Stimulated activated CD4-positive, alpha-beta T cell treated with anti-CD3 and anti-CD28 coated beads, Interleukin-4, amount 100 ng/mL, for 4 hours (primary cell): ENCODE measurements at places on chromosomes 4 and X.

DNA sequence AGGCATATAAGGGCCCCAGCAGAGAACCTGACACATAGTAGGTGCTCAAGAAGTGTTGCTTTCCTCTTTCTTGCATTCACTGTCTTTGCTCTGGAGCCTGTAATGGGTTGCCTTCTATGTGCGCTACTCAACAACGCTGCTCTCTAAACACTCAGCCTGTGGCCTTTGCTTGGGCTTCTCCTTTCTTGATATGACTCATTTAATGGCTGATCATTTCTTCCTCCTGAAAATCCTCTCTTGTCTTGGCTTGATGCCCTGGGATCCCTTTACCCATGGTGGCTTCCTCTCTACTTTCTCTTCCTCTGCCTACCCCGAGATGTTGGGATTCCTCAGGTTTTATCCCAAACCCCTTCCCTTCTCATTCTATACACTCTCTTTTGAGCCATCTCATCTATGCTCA lies 19.9 kb upstream of the PJA1 start:
- no peak for DNase-seq

DNA sequence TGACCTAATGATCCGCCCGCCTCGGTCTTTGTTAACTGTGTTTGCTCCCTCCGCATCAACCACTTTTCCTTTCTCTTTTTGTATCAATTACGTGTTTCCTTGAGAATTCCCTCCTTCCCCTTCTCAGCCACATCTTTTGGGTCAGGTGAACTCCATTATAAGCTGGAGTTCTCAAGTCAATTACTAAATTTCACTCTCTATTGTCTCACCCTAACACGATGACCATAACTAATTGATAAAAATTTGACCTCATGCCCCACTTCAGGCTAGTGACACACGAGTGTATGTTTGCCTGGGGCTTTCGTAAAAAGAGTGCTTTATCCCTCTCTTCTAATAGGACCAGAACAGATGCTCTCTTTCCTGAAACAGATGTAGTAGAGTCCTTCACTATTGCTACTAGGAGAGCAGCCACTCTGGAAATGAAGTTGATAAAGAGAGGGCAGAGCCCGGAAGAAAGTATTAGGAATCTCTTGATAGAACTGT lies 403.6 kb upstream of the ANXA10 start:
- DNase-seq: no peak

DNA sequence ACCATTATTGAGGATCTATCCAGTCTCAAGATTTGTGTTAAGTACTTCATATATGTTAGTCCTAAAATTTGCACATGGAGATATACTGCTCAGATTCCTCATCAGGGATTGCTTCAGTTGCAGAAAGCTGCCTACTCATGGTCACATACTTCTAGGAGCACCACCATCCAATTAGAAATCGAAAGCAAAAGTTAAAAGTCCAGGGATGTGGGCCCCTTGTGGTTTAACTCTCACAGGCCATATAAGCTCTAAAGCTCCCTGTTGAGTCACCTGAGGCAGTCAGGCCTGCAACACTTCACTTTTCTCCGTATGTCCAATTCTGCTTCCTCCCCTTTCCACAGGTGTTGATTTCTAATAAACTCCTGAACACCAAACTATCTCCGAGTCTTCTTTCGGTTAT lies 84.2 kb downstream of the CNOT6L start:
- DNase-seq: peak; percentile 34

DNA sequence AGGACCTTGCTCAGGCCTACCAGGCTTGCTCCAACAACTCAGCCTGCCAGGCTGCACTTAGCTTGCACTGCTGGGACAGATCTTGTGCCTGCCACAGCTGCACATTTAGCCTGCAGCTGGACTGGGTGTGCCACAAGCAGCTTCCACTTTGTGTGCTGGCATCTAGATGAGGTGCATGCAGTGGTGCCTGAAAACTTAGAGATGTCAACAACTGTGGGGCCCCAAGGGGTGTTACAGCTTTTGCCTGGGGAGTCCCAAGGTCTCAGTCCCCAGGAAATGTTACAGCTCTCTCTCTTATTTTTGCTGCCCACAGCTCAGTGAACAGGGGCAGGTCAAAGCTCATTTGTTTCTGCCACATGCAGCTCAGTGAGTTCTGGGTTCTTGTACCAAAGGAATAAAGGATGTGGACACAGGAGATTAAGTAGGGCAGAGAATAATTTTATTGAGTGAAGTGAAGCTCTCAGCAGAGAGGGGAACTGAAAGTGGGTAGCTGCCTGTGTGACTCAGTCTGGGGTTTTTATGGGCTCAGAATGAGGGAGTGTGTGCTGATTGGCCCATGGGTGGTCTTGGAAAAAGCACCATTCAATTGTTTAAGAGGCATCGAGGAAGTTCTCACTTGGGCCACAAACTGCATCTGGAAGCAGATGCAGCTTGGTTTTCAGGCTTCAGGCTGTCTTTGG lies 828.3 kb downstream of the TECRL start:
- DNase-seq: no peak

GRCh38 chrX:47574076-47574546 lies 8.1 kb upstream of the TIMP1 start:
- DNase-seq: no peak

DNA sequence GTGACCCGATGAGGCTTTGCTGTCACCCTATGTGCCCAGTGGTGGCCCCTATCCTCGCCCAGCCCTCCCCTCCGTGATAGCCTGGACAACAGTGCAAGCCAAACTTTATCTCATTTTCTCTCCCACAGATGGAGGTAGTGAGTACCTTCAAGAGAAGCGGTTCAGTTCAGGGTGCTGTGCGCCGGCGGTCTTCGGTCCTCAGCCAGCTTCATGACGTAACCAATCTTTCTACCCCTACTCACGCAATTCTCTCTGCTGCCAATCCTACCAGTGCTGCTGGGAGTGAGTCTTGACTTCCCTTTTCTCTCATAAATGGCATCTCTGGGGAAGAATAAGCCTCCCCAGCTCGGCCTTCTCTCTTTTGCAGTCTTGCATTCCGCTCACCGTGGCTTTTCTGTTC lies 29.5 kb downstream of the CCNQ start:
- DNase-seq: no peak

GRCh38 chr4:38605753-38606586 lies 58.0 kb upstream of the KLF3 start:
- DNase-seq: no peak

DNA sequence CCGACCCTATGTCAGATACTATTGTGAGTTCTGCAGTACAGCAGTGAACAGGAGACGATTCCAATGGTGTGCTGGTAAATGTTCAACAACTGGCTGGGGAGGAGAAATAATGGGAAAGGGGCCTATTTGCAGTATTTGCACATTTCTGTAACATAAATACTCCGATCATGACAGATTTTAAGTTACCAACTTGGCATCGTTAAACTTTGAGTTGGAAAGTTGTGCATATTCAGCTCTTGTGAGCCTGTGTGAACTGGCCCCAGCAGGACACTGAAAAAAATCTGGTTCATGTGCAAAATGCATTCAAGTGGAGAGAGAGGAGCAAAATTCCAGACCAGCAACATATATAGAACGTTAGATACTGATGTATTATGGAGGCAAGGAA lies 175.0 kb downstream of the MAPK10 start:
- DNase-seq: no peak

DNA sequence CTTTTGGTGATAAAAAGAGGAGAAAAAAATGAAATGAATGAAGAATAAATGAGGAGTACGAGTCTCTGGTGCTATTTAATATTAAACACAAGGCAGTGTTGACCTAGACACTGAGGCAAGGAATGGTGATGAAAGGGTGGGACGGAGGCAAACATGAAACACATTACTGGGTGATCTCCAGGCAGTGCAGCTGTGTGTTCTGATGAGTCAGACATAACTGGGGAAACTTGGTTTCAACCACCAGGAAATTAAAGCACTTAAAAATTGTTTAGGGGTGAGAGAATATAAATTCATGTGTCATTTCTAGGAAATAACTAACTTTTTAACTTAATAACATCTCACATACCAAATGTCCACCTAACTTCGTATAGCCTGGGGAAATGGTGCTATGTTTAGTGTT lies 19.7 kb upstream of the CXCL6 start:
- DNase-seq: no peak

DNA sequence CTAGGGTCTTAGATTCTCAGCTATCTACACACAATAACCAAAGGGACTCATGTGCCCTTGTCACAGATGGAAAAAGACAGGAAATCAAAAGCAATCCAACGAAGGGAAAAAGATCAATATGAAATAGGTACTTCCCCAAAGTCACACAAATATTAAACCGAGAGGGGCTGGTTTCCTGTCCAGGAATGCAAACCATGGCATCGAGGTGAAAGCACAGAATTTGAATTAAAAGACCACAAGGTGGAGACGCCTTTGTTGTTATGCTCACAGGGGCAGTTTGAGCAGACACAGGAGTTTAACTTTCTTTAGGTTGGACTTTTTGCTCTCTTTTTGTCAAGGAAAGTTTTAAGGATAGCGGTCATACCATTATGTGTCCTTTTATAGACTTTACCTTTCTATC lies 14.3 kb downstream of the H2BW1 start:
- DNase-seq: no peak

DNA sequence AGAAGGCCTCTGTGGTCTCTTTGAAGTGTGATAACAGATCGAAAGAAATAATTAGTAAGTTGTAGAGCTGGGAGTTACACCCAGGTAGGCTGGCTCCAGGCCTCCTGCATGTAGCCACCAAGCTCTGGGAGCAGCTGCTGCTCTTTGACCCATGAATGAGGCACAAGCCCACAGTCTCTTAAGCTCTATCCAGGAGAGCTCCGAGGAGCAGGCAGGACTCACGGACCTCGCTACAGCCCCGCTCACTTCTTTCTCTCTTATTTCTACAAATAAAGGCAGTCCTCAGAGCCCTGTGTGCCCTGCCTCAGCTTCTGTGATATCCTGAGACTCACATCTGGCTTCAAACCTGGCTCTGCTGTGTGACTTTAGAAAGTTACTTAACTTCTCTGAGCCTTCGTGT lies 86.9 kb downstream of the EVC start:
- no peak for DNase-seq

DNA sequence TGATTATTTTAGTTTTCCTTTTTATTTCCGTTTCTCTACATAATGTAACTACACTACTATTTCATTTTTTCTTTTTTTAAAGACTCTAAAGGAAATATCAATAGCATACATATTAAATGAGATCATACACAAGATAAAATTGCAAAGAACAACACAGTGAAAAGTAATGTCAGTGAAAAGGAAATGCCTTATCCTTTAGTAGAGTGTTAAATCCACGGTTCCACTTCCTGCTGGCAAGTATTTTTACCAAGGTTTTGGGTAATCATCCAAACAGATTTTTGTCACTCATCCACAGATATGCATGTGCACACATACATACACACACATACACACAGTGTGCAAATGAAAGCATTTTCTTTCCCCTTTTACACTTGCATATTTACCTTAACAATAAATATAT lies 548.9 kb downstream of the PPP4R3C start:
- DNase-seq: no peak

- no peak for DNase-seq
Measured at GRCh38 chr4:39637221-39637585, 1.5 kb downstream of the SMIM14 start.

GRCh38 chr4:73777612-73778011 lies 37.2 kb downstream of the CXCL8 start:
- no peak for DNase-seq

- no peak for DNase-seq
Measured at GRCh38 chr4:152651473-152652060, 28.2 kb downstream of the TMEM154 start.

DNA sequence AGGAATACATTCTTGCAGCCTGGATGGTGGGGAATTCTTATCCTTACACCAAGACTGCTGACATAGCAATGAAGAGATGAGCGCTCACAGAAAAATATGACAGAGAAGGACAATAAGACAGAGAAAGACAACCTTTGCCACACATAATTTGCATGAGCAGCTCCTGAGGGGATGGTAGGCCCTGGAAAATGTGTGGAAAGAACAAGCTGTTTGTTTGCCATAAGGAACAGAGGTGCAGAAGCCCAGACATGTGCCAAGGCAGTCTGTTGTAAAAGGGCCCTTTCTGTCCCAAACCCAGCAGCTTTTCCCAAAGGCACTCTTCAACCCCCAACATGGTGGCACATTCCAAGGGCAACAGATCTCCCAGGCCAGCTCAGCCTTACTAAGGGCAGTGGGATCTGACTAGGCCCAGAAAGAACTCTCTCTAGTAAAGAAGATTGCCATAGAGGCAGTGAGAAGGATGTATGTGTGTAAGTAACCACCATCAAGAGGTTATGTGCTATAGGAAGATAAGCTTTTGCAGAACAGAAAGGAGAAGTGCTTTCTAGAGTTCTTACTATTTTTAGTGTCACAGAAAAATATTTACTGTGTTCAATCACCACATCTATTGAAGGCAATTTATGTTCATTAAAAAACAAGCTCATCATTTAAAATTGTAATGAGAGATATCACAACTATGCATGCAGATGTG lies 287.0 kb upstream of the RASGEF1B start:
- no peak for DNase-seq

DNA sequence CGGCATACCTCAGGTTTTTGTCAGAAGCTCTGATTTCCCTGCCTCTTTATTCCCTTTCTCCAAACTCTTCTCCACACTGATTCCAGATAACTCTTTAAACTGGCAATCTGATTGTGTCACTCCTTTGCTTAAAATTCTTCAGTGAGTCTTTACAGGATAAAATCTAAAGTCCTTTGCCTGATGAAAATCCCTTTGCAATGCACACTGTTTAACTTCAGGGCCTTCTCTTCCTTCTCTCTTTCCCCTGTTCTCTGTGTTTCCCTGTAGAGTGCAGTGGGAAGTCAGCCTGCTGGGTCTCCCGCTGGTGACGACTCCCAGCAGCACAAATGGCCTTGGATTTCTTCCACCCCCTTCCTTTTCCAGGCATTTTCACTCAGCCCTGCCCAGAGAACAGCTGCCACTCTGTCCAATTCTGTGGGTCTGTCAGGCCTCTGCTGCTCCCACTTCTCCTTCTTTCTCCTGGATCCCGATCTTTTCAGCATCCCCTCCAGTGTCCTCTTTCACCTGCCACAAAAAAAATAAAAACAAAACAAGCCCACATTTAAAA lies 189.9 kb upstream of the NWD2 start:
- DNase-seq: no peak

DNA sequence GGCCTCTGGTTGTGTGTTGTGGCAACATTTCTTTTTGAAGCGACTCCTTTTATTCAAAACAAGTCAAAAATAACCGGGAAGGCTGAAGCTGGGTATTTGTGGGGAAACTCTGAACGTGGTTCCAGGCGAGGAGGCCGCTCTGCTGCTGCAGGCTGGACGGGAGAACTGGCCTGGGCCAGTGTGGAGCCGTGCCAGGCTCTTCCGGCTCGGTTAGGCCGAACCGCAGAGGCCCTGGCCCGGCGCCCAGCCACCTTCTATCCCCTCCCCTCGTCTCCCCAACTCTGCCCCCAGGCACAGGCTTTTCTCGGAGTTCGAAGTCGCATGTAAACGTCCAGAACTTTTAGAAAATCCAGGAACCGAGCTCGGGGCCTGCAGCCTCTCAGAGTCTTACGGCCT lies 2.4 kb upstream of the BCOR start:
- no peak for DNase-seq
